ENCODE measurements at places on chromosomes 1 and 21.

- no peak for DNase-seq
These were observed 22.2 kb upstream of the ALG14 start for GRCh38 chr1:95094923-95095322.

- no peak for DNase-seq
These were observed 1.3 kb downstream of the SIPA1L2 start for GRCh38 chr1:232628335-232629249.

- DNase-seq: no peak
These were observed 18.3 kb downstream of the TMEM50A start for GRCh38 chr1:25356441-25356840.

DNA sequence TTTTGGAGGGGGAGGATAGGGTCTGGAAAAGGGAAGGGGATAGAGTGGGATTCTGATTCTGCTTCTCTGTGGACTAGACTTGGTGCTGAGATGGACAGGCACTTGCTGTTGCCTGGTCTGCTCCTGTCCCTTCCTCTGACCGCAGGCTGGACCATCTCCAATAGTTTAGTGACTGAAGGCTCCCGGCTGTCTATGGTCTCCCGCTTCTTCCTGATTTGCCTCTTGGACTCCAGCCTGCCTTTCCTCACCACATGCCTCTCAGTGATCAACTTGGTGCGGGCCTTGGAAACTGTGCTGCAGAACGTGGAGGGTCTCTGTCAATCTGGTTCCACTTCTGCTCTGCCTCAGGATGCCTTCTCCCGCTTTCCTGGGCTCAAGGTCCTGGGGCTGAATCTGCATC lies 6.3 kb upstream of the ZSCAN20 start:
- no peak for DNase-seq

DNA sequence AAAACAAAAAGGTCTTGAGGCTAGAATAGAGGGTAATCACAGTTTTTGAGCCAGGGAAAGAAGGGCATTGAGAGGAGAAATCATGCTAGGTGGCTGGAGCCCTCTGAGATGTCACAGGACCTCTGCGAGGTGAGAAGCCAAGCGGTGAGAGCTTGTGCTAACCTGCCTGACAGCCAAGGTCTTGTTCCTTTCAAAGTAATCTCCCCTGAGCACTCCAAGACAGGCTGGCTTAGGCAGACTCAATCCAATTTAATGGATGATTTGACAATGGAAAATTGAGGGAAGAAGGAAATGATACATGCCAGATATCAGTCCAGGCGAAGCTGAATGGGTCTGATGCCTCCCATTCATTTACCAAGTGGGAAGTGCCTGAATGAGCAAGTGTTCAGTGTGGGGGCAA lies 311.9 kb upstream of the PTBP2 start:
- no peak for DNase-seq

DNA sequence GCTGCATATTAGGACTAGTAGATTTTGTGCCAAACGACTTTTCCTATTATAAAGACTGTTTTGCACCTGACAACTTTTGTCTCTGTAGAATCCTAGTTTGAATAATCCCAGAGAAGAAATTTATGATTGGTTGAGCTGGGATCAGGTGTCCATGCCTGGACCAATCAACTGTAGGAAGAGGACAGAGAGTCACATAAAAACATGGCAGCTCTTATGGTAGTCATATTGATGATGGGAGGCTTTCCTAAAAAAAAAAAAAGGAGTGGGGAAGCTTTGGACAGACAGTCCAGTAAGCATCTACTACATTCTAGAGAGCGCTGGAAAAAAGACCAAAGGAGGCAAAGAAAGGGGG lies 30.7 kb upstream of the IGSF3 start:
- no peak for DNase-seq

DNA sequence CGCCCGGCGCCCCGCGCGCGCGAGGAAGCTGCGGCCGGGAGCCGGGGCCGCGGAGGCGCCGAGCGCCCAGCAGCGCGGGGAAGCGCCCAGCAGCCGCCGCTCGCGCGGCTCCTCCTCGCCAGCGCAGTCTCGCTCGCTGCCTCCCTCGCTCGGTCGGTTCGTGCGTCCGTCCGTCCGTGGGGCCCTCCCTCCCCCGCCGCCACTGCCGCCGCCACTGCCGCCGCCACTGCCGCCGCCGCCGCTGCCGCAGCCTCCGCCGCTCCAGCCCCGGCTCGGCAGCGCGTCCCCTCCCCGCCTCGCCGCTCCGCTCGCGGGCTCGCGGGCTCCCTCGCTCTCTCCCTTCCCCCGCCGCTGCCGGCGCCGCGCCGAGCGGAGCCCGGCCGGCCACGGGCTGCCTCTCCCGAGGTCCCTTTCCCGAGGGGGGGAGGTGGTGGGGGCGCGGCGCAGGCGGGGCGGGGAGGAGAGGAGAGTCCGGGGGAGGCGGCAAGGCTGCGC lies at the start of gene KCND3:
KCND3 (minus strand) TSS at position 138 of the 495 bp plus-strand sequence.
- no peak for DNase-seq

DNA sequence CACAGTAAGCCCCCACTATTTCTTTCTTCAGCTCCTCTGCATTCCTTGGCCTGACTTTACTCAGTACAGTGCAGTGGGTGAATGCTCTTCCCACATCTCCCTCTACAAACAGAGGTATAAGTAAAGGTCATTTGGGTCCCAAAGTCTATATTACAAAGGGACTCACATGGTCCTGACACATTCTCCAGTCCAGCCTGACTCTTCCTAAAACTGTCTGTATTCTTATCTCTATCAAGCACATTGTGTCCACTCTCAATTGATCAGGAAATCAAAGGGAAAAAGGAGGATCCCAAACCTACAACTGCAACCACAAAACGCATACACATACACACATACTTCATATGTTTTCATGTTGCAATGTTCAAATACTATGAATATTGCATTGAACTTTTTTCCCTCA lies 49.4 kb downstream of the FRRS1 start:
- no peak for DNase-seq

DNA sequence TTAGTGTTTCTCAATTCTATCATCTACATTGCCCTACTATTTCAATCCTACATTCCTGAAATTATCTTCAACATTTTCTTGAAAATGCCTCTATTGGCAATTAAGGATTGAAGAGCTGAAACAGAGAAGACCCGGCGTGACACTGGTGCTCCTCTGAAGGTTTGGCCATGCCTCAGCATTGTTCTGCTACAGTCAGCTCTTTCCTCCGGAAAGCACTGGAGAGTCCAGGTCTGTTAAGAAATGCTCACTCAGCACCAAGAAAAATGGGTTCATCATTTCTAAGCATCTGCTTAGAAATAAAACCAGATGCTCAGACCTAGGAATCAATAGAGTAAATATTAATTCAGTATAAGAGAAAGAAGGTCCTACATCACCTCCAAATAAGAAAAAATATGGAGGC lies 58.8 kb downstream of the WARS2 start:
- no peak for DNase-seq

DNA sequence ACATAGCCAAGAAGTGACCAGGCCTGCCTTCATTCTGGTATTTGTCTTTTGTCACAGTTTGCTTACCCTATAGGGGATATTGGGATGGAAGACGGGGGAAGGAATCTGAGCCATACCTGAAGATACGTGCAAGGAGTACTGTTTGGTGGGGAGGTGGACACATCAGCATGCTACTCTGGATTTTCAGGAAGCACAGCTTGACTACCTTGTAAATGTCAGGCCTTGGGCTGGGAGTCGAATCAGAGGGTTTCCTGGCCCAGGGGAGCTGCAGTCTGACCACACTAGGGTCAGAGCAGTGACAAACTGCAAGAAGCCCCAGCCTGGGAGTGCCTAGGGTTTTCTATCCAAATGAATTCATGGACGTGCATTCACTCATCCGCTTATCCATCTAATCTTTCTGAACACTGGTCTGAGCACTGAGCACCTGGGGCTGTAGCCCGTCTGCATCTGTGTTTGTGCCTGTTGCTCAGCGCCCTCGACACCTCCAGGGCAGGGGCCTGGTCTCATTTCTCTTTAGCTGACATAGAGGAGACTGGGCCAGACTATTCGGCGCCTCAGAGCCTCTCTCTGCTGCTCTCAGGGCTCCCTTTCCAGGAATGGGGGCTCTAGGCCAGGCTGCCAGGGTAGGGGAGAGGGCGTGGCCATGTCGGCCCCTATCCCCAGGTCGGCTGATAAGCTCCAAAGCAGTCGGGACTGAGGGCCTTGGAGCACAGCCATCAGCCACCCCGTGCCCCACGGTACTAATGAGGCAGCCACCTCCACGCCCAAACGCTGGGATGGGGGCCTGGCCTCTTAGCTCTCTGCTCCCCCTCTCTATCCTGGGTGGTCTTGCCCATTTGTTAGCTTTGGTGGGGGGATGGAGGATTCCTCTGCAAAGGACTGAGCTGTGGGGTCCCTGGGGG lies 47.0 kb upstream of the SLC2A1 start:
- no peak for DNase-seq

GRCh38 chr1:234781241-234782065 lies 171.5 kb upstream of the IRF2BP2 start:
- DNase-seq: no peak

GRCh38 chr1:178726087-178726517 lies 1.1 kb downstream of the RALGPS2 start:
- DNase-seq: peak; percentile 70

GRCh38 chr1:92274939-92275338 lies 23.8 kb downstream of the GLMN start:
- no peak for DNase-seq

GRCh38 chr1:243846761-243847160 lies 3.3 kb downstream of the AKT3 start:
- DNase-seq: no peak

- no peak for DNase-seq
These were observed 21.1 kb upstream of the ABCA4 start for GRCh38 chr1:94142022-94142421.

DNA sequence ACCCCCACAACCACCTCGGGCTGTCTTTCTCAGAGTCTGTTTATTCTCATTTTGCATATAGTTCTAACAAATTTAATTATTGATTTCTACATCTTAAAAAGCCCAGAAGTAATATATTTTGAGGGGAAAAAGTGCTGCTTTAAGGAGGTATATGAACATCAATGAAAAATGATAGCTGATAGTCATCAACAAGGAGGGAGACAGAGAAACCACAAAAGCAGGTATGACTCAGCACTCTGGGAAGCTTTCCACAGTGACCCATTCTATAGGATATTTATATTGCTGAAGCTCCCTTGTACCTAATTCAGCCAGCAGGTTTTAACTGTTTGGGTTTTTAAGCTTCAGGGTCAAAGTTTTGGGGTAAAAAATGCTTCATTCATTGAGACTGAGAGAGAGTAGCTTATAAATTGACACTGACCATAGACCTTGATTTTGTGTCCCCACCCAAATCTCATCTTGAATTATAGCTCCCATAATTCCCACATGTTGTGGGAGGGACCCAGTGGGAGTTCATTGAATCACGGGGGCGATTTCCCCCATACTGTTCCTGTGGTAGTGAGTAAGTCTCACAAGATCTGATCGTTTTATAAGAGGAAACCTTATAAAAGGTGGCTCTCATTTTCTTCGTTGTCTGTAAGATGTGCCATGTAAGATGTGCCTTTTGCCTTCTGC lies 27.4 kb downstream of the VANGL1 start:
- DNase-seq: peak; percentile 14

Data from GDM1 (cell line).